ENCODE measurements at places on chromosomes 2 and 18.

DNA sequence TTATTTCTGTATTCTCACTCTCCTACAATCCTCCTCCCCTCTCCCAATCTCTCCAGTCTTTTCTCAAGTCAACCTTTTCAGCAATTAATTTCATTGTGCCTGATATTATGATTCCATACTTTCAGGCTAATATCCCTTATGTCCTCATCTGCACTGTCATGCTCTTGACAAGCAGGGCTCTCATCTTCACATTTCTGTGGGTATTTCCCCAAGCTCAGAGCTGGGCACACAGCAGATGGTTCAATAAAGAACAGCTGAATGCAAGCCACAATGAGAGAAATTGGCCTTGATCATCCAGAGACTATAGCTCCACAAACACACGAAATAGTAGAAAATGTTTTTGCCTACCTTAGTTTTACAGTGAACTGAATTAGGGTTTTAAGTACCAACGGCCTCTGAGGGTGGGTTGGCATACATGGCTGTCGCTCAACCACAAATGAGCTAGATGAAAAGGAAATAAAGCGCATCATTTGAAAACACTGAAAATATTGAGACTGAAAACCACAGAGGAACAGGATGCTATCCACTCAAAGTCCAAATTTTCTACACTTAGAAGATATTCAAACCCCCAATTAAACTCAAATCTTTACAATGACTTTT is 47.5 kb upstream of the STAT1 start:
- no peak for DNase-seq

GRCh38 chr2:119428488-119429224 is 3.0 kb upstream of the TMEM37 start:
- peak; percentile 25 for DNase-seq

DNA sequence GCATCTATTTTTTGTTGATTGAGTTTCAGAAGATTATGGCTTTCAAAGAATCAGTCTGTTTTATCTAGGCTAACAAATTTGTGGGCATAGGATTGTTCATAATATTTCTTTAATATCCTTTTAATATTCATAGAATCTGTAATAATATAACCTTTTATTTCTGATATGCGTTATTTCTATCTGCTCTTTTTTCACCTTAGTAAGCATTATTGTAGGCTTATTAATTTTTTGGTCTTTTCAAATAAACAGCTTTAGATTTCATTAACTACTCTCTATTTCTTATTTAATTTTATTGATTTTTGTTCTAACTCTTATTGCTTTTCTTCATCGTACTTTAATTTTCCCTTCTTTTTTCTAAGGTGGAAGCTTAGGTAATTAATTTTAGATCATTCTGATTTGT is 1614.4 kb upstream of the DDX18 start:
- DNase-seq: no peak

DNA sequence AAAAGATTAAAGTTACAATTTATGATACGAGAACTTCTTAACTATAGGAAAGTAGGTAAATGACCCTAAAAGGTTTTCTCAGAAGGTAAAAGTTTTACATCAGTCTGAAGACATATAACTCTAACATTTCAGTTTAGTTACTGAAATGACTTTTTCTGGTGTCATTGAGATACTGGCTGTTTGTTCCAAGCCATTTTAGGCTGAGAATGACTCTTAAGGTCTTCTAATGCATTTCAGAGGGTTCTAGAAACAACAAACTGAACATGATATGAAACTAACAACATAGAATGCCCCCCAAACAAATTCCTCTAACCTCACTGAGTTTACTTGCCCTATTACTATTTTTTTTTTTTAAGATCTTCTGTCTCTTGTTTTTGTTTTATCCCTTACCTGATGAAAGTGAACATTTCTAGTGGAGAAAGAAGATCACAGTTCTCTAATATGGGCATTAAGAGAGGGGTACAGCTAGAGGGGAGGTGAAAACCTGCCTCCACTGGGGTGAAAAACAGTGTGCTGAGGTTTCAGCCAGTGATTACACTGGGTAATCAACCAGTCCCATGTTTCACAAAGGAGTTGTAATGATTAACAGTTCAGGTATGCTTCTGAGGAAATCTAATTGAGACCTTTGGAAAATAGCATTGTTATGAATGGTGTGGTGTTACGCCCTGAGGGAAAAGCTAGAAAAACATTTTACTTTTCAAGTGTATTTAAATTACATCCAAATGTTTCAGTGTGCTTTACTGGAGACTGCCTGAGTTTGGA is 11.2 kb downstream of the NABP1 start:
- no peak for DNase-seq

GRCh38 chr18:34729264-34729663 is 19.2 kb downstream of the DTNA start:
- peak; percentile 57 for DNase-seq

GRCh38 chr18:74412116-74412880 is 44.8 kb downstream of the DIPK1C start:
- peak; percentile 52 for DNase-seq

DNA sequence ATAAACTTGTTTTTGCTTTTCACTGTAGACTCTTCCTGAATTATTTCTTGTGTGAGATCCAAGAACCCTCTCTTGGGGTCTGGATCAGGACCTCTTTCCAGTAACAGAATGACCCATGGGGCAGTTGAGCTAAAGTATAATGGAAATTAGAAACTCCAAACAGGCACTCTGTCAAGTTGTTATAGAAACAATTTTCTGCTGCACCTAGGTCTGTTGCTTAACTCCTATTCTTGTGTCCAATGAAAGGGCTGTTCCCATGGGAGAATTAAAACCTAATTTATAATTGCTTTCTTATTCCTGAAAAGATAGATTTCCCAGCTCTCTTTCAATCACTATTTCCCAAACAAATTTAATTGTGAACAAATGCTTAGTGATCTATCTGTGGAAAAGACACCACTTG is 1341.3 kb upstream of the PIK3C3 start:
- DNase-seq: no peak

DNA sequence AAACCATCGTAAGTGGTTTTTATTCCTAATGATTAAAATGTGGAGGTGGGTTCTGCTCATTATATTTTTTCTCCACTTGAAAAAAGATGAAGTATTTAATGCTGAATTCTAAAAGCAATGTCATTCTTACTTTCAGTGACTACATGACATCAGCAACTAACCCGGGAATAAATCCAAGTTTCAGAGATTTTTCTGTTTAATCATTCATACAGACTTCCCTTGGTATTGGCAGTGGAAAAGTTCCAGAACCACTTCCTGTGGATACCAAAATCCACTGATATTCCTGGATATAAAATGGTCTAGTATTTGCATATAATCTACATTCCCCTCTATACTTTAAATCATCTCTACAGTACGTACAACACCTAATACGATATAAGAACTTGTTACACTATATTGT is 128.6 kb downstream of the ZNF532 start:
- DNase-seq: no peak

DNA sequence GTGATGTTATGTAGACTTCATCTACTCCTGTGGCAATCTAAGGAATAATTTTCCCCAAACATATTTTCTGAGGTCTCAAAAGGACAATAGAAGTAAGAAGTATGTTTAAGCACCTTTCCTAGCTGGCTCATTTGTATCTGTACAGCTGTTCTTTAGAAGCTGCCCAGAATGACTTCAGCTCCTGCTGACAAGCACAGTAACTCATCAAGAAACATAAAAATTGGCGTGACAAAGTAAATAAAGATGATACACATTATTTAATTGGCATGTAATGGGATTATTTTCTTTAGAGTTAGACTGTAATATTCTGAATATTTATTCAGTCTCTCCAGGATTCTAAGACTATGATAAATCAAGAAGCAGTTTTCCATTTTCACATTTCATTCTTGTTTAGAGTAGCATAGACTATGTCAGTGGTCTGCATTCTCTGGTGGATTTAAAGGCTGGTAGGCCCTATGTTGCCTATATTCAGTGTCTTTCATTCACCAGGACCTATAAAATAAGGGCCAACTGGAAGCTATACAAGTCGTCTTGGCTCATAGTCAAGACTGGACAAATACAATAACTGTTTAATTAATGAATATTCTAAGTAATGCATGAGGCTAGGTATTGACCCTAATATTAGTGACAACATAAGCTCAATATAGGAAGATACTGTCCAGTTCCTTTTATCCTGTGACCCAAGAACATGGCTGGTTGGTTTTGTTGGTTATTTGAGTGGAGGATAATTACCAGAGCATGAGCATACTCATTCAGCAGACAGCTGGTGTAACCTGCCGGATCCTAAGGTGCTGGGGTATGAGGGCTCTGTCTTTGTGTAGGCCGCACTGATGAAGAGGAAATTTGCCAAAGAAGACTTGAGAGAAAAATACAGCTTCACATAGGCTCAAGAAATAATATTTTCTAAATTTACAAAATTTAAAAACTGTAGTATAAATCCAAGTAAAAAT is 107.0 kb downstream of the PDE1A start:
- DNase-seq: no peak

DNA sequence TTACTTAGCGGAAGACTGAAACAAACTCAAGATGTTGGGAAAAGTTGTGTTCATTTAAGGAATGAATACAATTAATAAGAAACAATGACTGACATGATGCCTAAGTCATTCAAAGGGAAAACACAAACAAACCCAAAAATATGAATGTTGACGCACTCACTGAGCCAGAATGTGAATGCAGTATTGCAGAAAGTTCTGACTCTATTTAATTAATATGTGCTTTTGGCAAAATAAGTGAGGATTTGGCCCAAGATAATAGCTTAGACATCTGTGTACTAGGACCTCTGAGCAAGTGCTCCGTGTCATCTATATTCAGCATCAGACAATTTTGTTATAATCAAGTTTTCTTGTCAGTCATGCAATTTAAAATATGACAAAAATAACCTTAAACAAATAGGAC is 1138.8 kb upstream of the NXPH2 start:
- DNase-seq: no peak

Data from ELF-1 (cell line).